Esophagus muscularis mucosa (tissue), 4 donors: ENCODE measurements at places on chromosomes 3 and 15. TPM values are rescaled to one million over a fixed set of nuclear protein-coding genes. Genes with fewer than 3 reads are reported as not detected.

SLC22A13 gene
- total RNA-seq: 0.17 TPM

CSNK1G1 gene
- total RNA-seq: 10.7 TPM

GOLGA6L2 gene
- not detected for total RNA-seq

NR2E3 gene
- not detected for total RNA-seq

GNAT1 gene
- total RNA-seq: not detected

RPL29 gene
- 1,652 TPM for total RNA-seq

ITIH3 gene
- 2.3 TPM for total RNA-seq

GOLGA6B gene
- total RNA-seq: not detected

SEMA3F gene
- total RNA-seq: 46.5 TPM

SKOR1 gene
- 0.99 TPM for total RNA-seq

HRG gene
- not detected for total RNA-seq

TMA7 gene
- 167 TPM for total RNA-seq

BOC gene
- total RNA-seq: 87.2 TPM

C15orf62 gene
- 1.1 TPM for total RNA-seq

RTP4 gene
- total RNA-seq: 1.3 TPM

GOLGA8M gene
- not detected for total RNA-seq

GRCh38 chr3:69082361-69082760 is 2.2 kb upstream of the UBA3 start:
- no peak for DNase-seq

- DNase-seq: no peak
Observed at GRCh38 chr15:26102365-26102764, 239.2 kb upstream of the ATP10A start.

DNA sequence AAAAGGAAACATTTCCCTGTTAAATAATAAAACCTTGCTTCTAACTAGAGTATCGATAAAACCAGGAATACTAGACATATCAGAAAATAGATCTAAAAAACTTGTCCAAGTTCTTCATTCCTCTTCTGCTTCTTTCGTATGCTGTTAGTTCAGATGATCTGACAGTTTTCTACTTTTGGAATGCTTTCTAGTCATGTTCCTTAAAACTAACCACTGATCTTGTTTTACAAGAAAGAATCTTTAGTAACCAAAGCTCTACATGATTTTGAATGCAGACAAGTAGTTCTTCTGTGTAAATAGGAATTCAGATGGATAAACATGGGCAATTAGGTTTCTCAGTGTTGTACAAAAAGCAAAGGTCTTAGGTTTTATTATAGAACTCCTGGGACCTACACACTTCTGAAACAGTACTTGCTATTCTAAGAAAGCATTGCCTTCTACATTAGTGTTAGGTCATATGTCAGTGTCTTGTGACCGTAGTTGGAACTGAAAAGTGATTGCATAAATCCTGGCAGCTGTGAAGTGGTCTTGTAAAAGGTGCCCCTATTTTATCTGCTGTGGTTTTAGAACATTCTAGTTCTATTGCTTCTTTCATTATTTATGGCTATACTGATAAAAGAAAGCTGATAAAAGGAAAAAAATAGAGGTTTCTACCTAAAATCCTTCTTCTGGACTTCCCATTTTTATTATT is 40.7 kb downstream of the SNRK start:
- DNase-seq: no peak

DNA sequence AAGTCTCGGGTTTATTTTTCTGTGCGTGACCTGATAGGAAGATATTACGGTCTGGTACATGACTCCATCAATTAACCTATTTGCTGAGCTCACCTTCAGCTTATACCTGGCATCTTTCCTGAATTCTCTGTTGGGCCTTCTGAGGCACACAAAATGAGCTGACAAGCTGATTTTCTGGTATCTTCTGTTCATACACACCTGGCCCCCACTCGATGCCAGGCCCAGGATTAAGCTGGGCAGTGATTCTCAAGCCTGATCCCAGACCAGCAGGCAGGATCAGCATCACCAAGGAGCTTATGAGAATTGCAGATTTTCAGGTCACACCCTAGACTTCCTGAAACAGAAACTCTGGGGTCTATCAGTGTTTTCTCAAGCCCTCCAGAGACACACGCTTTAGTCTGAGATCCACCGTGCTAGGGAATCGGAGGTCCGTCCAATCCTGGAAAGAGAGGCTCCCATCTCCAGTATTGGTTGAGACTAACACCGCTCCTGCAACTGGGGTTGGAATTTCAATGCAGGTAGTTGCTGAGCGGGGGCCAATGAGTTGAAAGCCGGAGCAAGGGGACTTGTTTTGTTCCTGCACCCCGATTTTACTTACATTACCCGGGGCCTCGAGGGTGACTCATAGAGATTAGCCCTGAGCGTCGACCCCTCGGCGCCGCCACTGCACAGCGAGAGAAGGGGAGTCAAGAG is 636 bp upstream of the EIF1B start:
- DNase-seq: no peak

- DNase-seq: no peak
Observed at GRCh38 chr15:83843471-83843871, 189.5 kb downstream of the ADAMTSL3 start.

DNA sequence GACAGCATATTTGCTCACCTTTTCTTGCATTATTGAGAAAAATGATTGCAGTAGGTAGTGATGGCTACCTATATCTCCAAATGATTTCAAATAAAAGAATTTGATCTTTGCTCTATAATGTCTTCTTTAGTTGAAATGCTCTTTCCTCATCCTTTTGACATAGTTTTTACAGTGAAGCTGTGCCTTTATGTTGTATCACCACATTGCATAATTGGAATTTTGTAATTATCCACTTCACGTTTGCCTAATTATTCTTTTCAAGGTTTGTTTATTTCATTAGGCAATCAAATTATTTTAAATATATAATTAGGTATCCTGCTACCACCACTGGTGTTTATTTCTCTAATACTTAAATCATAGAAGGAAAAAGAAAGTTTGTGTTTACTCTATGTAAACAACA is 21.3 kb upstream of the P2RY13 start:
- DNase-seq: no peak

DNA sequence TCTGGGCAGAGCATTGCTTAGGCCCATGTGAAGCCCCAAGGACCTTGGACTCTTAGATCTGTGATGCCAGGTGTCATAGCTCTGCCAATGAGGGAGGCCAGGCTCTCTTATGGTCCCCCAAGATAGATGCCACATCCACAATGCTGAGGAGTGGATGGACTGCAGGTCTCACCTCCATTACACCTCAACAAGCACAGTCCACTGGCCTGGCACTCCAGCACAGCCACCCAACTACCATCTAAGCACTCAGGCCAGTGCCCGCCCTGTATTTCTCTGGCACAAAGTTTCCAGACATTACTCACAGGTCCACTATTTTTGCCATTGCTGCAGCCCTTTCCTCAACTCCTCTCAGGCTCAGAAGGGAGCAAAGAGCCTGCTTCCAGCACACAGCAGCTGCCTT is 613.5 kb upstream of the EPHA6 start:
- DNase-seq: no peak

GRCh38 chr15:91409387-91409786 is 309.3 kb downstream of the SV2B start:
- no peak for DNase-seq

- DNase-seq: no peak
Observed at GRCh38 chr3:56761887-56762651, 39.7 kb downstream of the ARHGEF3 start.

- no peak for DNase-seq
Observed at GRCh38 chr3:172316758-172317157, 131.5 kb downstream of the GHSR start.

- peak; percentile 79 for DNase-seq
Observed at GRCh38 chr3:59563072-59563605, 513.3 kb upstream of the CFAP20DC start.

- DNase-seq: no peak
Observed at GRCh38 chr15:71800835-71801745, 9.3 kb upstream of the NR2E3 start.

DNA sequence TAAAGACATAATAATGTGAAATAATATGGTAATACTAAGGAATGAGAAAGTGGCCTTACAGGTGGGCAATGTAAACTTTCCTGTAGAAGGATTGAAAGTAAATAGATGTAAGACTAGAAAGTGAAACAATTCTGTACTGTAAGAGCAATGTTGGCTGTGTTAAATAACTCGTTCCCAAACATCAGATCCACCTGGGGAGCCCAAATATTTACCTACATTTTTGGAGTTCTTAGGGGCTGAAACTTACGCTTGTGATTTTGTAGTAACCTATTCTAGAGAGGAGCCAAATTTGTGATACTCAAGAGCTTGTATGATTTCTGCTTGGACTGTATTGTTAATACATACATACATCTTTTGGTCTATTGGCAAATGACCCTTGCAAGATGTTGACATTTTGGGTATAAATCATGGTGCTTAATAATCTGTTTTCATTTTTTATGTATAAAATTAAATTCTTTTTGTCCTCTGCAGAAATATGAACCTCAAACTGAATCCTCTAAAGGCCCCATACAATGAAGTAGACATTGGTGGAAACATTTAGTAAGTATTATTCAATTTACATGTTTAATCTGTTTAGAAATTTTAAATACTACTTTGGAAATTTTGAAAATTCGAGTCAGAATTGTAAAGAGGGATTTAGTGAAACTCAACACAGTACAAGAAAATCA is 8.5 kb upstream of the CHD2 start:
- DNase-seq: no peak

DNA sequence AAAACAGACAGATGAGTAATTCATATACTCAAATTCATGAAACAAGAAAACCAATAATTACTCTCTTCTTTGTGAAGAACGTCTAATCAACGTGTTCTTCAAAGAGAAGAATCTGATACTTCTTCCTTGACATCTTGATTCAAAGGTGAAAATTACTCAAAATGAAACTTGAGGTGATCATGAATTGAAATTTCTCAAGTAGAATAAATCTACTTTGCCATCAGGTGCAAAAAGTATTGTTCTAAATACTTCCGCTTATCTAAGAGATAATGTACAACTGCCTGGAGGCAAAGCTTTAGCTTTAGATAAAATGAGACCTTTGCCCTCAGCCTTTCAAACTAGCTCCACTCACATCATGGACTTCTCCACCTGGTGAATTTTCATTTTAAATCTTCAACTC is 13.9 kb upstream of the XXYLT1 start:
- no peak for DNase-seq

DNA sequence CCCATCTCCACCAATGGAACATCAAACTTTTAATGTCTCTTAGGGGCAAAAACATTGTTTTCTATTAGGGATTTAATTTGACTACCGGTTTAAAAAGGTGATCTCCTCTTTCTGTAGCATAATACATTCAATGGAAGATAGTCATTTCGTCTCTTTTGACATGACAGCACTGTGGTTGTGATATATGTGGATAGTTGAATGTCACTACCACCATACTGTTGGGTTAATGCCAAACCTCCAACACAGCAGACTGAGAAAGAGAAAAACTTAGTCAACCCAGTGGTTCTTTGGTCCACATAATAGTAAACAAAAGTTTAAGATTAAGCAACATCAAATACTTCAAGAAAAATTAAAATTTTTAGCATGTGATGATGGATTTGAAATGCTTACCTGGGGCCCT is 530.4 kb downstream of the AGBL1 start:
- DNase-seq: no peak

DNA sequence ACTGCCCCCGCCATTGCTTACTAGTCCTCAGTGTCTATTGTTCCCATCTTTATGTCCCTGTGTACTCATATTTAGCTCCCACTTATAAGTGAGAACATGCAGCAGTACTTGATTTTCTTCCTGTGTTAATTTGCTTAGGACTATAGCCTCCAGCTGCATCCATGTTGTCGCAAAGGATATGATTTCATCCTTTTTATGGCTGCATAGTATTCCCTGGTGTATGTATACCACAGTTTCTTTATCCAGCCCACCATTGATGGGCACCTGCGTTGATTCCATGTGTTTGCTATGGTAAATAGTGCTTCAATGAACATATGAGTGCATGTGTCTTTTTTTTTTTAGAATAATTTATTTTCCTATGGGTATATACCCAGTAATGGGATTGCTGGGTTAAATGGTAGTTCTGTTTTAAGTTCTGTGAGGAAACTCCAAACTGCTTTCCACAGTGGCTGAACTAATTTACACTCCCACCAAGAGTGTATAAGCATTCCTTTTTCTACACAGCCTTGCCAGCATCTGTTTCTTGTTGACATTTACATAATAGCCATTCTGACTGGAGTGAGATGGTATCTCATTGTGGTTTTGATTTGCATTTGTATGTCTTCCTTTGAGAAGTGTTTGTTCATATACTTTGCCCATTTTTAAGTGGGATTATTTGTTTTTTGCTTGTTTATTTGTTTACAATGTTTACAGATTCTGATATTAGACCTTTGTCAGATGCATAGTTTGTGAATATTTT is 53.7 kb downstream of the GALK2 start:
- no peak for DNase-seq

- no peak for DNase-seq
Observed at GRCh38 chr3:50204804-50205412, at the start of gene SLC38A3. TSS of gene SLC38A3 (plus strand) at chr3:50205271. CDS start at chr3:50214200, 8,929 bp downstream.

DNA sequence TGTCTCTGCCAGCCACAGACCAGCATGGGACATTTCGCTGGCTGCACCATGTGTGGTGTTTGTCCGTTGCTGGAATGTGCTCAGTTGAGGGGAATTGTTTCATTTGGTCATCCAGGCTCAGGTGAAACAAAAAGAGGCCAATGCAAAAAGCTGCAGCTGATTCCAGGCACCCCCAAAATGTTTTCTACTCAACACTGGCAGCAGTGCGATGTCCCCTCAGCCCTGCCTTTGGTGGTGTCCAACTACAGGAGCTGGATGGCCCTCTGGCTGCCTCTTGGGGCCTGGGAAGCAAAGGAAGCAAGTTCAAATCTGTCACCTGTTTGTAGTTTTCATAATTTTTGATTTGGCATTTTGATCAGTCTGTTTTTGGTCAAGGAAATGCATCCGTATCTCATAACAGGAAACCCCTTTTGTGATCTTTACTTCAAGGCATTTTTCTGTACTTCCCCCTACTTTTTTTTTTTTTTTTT is 141.8 kb downstream of the EEFSEC start:
- DNase-seq: no peak

- peak; percentile 39 for DNase-seq
Observed at GRCh38 chr3:46546896-46547440, 19.1 kb downstream of the LRRC2 start.

GRCh38 chr15:40238532-40239403 is at the start of gene PAK6:
TSS of gene PAK6 (plus strand) at chr15:40239063. CDS start at chr15:40264786, 25,723 bp downstream.
- no peak for DNase-seq

DNA sequence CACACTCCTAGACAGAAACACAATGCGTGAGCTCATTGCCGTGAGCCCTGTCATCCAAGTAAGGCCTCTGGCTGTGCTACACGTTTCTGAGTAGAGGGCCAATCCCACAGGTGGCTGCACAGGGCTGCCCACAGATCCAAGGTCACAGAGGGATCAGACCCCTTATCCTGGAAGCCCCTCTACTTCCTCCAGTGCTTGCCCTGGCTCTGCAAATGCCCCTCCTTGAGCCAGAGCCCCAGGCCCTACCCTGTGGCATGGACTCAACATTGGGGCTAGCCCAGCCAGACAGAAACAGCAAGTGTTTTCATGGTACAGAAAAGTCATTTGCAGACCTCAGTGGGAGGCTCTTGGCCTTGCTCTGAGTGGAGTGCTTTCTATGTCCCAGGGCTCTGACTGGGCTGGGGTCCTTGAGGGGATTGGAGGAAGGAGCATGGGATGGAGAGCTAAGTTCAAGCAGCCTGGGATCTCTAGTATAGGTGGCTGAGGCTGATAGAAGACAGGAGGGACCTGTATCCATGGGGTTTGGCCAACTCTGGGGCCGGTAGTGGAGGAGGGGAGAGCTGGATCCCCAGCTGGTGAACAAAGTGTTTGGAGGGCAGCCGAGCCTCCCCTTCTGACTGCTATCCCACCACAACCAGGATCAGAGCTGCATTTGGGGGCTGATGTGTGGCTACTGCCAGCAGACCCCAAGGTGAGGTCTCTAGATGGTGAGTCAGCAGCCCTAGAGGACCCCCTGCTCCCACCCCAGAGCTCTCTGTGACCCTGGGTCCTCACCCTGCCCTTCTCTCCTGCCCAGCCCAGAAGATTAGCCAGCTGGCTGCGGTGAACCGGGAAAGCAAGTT is 38.7 kb downstream of the GOLGA6A start:
- DNase-seq: no peak
